ENCODE measurements at places on chromosomes 2 and 18.

- DNase-seq = no peak
Measured at GRCh38 chr2:23622466-23622865, 237.5 kb downstream of the KLHL29 start.

GRCh38 chr2:26845021-26845420 lies 2.9 kb upstream of the DPYSL5 start:
- DNase-seq = no peak

DNA sequence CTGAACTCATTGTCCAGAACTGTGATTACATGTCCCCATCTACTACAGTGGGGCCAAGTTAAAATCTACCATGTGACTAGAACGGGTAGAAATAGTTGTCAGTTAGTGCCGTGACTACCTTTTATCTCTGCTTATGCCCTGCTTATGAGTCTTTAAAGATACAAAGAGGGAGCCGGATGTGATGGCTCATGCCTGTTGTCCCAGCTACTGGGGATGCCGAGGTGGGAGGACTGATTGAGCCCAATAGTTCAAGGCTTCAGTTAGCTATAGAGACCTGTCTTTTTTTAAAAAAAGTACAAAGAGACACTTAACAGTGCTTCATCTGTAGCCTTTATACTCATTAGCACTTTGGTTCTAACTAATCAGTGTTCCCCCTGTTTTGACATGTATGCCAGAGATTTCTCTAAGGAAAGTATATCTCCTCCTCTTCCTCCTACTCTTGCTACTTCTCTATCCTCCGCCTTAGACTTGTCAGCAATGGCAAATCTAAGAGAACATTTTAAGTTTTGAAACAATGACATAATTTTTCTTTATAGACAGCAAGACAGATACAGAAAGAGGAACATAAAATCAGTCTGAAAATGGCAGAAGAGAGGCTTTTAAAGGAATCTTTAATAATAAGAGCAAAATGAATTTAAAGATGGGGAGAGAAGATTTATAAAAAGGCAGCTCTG lies 45.0 kb downstream of the NBEAL1 start:
- no peak for DNase-seq

DNA sequence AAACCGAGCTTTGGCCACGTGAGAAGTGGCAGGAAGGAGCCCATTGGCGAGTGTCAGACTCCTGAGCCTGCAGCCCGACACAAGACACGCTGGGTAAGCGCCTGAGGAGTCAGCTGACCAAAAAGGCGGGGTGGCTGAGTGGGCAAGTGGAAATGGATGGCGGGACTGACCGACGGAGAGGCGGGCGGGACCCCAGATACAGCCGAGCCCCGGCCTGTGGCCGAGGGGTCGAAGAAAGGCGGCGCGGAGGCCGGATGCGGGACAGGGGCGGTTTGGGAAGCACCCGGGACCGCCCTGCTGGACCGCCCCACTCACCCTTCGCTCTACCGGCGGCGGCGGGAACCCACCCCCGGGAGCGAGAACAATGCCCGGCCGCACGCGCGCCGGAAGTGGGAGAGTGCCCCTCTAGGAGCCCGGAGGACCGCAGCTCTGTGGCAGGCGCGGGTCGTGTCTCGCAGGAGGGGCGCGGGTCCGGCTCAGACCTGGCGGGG lies 22.8 kb downstream of the ZSCAN30 start:
- DNase-seq = no peak

DNA sequence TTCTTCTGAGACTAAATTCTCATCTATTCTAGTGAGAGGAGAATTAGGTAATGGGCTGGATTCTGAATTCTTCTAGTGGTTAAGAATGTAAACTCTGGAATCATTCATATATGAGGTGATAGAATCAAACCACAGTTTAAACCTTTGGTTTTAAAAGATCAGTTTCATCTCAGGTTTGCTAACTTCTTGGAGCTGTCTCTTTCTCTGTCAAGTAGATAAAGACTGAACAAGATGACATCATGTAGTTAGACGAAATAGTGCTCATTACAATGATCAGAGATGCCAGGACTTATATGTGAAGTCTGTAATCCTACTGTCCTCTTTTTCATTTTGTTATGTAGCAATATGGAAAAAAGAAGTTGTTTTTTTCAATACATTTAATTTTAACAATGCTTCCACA lies 4.9 kb downstream of the CEBPZOS start:
- DNase-seq = no peak

DNA sequence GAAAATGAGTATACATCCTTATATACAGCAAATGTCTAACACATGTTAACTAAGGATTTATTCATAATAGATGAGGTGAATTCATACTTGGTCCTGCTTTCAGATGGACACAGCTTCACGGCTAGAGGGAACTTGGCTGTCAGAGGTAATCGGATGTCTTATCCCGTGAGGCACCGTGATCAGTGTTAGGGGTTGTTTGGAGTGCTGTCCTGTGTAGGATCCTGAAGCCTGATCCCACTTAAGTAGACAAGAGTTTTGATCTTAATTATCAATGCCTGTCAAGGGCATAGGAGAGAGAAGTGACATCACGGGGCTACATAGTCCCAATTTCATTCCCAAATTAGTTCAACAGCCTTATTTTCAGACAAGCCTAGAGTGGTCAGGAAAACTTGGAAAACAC lies 204.6 kb downstream of the RNF144A start:
- DNase-seq = no peak

DNA sequence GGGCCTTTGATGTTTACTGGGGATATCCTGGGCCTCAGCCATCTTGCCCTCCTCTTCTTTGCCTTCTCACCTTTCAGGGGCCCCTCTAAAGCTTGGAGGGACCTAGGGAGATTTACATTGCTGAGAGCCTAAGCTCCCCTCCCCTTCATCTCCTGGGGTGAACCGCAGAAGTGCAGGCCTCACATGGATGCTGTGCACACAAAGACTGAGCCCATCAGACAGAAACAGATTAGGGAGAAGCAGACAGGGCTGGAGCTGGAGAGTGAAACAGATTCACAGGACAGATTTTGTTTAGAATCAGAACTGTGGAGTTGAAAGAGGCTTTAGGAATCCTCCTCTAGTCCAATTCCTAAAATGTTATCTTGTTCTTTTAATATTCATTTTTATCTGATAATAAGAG lies 3.4 kb upstream of the CDK5R2 start:
- no peak for DNase-seq

- DNase-seq = peak; percentile 62
Measured at GRCh38 chr2:110807522-110807921, 75.1 kb downstream of the ACOXL start.

GRCh38 chr18:77103991-77104531 lies 28.5 kb downstream of the MBP start:
- no peak for DNase-seq

DNA sequence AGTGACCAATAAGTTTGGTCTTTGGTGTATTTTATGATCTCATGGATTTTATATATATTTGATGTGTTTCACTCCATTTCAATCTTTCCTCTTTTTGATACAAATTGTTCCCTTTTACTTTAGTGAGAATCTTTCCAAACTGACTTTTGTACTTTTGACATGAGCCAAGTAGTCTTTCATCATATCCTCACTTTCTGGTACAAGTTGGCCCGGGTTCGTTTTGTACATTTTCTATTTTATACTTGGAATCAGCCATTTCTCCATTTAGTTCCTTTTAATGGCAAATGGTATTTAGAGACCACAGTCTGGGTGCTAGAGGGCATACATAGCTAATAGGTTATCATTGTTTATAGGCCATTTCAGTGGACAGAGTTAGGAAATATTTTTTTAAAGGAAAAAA lies 147.9 kb upstream of the MYO3B start:
- no peak for DNase-seq

- no peak for DNase-seq
Measured at GRCh38 chr2:88746929-88747490, 55.5 kb downstream of the RPIA start.

DNA sequence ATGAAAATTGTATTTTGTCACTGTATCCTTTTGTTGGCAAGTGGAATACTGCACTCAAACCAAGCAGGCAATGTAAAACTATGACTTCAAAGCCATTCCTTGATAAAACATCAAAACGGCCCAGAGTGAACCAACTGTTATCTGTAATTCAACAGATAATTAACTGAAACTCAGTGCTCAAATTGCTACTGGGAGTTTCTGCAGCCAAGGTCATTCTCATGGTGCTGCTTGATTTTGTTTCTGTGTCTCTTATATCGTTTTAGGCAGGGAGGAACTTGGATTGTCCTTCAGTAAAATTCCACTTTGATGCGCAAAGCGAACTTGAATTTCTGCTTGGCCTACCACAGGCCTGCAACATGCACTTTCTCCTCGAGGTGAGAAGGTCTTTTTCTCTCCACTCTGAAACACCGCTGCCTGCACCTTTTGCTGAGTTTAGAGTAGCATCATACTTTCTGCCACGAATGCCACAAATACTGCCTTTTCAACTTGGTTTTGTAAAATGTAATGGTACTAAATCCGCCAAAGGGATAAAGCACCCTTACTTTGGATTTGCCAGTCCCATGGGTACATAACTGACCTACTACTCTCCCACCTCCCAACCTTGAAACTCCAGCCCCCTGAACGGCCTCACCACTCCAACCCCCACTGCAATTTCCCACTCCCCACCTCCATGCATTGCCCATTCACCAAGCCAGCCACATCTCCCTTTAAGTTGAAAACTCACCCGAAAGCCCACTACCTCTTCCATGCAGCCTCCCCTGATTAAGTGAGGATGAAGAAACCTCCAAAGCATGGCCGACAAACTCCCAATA lies 204.7 kb downstream of the TGIF1 start:
- no peak for DNase-seq

DNA sequence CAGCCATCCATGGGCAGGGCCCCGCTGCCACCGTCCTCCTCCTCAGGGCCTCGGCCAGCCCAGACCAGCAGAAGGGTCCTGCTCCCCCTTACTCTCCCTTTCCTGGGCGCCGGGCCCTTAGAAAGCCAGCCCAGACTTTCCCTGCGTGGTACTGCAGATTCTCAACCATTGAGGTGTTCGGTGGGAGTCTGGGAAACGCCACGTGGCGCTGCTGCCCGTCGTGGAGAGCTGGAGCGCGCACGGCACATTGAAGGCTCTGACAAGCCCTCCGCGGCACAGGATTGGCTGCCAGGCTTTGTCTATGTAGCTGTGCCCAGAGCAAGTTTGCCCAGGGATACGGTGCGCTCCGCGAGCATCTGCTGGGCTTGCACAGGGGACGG lies 10.4 kb upstream of the KLHL30 start:
- no peak for DNase-seq

DNA sequence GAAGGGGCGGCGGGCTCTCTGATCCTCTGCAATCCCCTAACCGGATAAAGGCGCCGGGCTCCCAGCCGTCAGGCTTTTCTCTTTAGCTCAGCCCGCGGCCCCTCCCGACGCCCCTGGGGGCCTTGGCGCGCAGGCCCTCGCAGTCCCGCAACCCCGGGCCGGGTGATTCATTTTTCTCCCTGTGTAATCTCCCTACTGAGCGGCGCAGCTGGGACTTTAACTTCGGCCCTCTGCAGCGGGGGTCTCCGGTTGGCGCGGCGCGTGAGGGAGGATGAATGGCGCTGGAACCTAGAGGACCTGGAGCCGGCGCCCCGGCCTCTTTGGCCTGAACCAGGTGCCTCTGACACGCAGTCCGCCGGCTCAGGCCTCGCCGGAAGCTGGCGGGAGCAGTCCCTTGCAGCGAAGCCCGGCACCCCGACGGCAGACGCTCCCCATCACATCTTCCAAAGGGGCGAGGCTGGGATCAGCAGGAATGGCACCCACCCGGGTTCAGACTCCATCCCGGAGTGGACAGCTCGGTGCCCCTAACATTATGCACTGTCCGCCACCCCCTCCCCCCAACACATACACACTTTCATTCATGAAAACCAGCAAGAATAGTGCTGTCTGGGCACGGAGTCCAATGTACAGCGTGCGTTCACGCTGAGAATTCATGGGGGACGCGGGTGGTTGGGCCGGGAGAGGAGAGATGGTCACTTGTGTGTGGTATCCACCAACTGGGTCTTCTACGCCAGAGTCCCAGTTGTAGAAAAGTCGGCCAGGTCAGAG lies 1.2 kb downstream of the CNGA3 start:
- DNase-seq = no peak

DNA sequence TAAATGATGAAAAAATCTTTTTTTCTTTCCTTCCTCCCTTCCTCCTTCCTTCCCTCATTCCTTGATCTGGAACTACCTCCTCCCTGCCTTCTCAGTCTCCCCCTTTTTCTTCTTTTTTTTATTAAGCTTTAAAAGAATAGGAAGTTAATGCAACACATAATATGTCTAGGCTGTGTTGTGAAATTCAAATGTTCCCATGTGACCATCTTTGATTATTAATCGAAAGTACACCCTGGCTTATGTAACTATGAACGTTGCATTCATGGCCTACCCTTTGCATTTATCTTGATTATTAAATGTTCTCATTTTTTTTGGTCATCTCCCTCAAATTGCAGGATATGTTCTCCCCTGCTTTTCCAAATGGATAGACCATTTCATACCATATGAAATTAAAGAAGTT lies 376.0 kb downstream of the DSEL start:
- DNase-seq = no peak

DNA sequence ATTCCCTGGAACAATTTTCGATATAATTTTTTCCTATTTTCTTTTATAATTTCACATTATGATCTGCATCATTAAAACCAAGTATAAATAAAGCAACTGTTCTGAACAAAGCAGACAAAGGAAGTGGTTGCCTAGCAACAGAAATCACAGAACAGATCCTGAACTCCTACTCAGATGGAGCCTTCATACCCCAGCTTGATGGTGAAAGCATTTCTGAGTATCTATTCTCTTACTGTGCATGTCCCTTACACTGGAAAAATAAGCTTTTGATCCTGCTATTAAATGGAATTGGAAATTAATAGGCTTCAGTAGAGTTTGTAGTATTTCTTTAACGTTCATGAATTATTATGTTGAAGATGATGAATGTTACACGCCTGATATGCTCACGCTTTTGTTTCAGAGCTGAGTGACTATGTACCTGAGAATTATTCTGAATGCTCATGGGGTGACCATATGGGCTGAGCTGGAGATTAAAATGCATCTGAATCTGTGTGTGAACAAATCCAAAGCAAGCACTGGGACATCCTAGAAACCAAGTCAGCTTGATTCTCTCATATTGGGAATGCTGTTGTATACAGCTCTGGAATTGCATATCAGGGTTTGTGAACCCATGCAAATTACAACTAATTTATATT lies 254.0 kb downstream of the KCNJ3 start:
- DNase-seq = no peak

GRCh38 chr18:52391810-52392559 lies 52.0 kb downstream of the DCC start:
- DNase-seq = no peak

DNA sequence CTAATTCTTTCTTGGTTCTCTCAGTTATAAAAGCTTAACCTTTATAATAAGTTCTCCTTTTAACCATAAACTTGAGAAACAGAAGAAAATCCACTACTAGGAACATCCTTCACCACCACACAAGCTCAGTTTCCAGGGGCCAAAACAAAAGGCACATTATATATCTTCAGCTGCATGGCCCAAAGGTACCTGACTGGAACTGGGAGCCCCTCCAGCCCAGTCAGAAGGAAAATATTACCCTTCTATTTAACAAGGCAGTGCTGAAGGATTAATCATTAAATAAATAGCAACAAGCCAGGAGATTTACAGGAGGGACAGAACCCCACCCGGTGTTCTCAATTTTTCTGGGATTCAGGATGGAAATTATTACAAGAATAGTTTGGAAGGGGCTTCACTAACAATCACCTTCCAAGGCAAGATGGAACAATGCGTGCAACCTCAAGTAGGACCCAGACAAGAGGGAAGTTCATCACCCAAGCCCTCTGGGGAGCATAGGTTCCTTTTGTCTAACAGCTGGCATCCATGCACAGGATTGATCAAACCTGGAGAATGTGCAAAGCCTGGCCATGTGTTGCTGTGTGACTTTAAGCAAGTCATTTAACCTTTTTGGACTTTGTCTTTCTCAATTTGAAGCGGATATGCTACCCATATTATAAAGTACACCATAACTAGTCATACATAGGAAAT lies 159.6 kb upstream of the SETBP1 start:
- no peak for DNase-seq

- no peak for DNase-seq
Measured at GRCh38 chr2:171044416-171044815, 115.4 kb downstream of the GORASP2 start.
